H7 (cell line): ENCODE measurements at places on chromosomes 7 and 10.

DNA sequence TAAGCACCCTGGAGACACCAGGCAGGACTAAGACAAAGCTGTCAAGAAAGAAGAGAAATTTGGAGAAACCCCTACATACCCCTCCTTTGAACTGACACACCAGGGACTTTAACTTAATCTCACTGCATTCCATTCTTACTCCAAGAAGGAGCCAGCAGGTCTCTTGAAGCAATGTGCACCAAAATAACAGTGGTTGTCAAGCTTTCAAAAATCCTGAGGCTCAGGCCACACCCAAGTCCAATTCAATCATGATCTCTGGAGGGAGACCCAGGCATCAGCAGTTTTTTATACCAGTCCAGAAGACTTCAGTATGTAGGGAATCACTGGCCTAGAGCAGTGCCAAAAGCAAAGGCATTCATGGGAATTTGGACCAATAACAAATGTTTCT lies 6.8 kb downstream of the SLC25A13 start:
- no peak for DNase-seq

- peak; percentile 100 for DNase-seq
Measured at GRCh38 chr7:322111-322671, 32.2 kb downstream of the FOXL3 start.

DNA sequence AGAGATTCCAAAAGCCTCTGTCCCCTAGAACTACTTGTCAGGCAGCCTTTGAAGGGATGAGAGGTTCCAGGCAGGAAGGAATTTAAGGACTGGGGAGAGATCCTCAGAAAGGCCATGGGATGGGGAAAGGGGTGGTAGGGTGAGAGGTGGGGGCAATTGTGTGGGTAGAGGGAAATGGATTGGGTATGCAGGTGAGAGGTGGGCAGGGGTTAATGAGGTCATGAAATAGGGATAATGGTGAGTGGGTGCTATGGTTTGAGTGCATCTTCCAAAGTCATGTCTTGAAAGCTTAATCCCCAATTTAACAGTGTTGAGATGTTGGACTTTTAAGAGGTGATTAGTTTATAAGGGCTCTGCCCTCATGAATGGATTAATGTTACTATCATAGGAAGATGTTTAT lies 383.5 kb downstream of the PLXNA4 start:
- DNase-seq = no peak

DNA sequence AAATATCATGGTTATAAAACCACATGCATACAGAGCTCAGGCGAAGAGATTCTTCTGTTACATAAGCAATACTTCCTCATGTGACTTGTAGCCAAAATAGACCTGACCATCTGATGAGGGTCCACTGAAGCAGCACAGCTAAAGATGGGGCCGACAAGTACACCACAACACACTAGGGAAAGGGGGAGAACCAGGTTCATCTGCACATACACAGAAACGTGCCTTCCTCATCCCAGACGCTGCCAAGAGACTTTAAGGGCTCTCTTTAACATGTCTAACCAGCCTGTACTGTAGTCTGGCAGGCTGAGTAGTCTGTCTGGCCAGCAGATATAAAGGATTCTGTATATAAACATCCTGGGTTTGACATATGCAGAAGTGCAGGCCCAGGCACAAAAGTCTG lies 30.3 kb downstream of the ERCC6 start:
- no peak for DNase-seq

GRCh38 chr10:60073397-60073780 lies 167.0 kb upstream of the CCDC6 start:
- DNase-seq = no peak

DNA sequence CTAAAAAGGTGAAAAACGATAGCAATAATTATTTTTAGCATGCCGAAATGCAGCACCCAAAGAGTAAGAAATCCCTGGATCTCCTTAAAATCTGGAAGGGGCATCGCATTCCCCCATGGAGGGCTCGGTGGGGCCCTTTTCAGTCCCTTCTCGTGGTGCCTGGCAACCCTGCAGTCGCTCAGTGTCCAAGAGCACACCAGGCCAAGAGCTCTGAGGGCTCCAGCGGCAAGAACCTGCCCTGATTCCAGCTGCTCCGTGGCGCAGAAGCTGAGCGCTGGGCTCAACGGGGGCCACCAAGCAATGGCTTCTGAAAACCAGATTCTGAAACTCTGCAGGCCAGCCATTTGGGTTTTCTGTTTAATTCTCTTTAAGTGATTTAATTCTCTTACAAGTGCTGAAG lies 131.2 kb downstream of the PRKAG2 start:
- DNase-seq = peak; percentile 41

DNA sequence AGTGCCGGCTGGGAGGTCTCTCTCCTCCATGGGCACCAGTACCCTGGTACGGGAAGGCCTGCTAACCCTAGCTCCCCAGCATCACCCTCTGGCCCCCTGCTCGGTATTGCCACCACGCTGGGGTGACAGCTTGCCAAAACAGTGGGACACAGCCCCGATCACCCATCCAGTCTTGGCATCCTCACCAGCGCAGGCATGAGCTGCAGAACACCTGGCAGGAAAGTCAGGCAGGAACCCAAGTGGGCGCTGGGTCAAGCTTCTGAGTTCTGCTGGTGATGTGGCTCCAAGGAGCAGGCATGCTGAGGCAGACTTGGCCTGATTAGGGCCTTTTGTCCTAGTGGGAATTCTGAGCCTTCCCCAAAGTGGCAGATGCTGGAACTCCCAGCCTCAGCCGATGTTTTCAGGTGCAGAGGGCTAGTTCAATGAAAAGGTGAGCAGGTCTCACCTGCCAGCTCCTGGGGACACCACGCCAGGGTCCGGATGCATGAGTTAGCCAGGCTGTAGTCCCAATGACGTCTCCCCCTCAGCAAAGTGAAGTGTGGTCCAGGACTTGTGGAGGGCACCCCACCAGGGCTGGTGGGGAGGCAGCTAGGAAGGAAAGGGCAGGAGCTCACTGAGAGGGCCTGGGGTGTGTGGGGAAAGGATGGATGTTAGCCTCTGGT lies 8.5 kb upstream of the ZNF22 start:
- DNase-seq = no peak

DNA sequence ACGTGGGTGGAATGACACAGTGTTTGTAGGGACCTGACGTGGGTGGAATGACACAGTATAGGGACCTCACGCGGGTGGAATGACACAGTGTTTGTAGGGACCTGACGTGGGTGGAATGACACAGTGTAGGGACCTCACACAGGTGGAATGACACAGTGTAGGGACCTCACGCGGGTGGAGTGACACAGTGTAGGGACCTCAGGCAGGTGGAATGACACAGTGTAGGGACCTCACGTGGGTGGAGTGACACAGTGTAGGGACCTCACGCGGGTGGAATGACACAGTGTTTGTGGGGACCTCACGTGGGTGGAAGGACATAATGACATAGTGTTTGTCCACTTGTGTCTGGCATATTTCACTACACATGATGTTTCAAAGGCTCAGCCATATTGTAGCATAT lies 19.3 kb downstream of the PPP2R2D start:
- DNase-seq = no peak

DNA sequence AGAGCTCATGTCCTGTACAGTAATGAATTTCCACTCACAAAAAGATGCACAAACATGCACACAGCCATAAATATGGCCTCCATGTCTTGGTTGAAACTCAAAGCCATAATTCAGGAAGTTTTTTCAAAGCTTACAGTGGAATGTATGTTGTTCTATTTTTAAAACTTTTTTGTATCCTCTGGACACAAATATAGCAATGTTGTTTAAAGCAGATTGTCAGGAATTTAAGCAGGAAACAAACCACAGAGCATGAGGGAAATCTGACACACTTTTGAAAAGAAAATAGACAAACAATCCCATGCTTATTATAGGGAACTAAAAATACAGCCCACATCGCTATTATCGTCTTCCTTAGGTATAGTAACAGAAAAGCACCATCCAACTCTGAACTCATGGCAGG lies 21.5 kb downstream of the LRRN3 start:
- DNase-seq = no peak

DNA sequence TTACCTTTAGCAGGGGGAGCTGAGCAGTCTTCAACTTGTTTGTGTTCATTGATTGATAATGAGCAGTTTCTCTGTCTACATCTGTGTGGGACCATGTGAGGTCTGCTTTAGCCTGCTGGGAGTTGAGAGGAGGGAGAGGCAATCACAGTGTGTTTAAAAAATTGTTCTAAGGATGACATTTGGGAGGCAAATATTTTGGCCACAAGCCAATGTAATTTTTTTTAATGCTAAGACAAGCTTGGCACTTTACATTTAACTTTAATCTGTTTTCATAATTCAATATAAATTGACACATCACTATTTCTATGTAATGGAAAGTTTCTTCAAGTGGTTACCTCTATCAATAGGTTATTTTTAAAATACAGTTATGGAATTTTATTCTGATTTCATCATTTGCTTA lies 55.9 kb upstream of the SEMA3A start:
- DNase-seq = no peak

- no peak for DNase-seq
Measured at GRCh38 chr7:33612442-33612841, 292.9 kb upstream of the BMPER start.

DNA sequence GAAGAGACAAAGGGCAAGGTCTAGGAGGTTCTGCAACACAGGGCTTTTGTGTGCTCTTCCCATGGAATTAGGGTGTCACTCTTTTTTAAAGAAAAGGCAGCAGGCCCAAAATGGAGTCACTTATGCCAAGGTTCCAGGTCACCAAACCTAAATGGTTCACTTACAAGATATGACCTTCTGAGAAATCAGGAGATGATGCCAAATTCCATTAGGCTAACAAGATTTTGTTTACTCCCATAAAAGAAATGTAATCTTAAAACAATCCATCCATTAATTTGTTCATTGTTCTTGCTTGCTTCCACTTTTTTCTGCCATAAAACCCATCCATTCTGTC lies 158.1 kb downstream of the SNX13 start:
- DNase-seq = no peak

DNA sequence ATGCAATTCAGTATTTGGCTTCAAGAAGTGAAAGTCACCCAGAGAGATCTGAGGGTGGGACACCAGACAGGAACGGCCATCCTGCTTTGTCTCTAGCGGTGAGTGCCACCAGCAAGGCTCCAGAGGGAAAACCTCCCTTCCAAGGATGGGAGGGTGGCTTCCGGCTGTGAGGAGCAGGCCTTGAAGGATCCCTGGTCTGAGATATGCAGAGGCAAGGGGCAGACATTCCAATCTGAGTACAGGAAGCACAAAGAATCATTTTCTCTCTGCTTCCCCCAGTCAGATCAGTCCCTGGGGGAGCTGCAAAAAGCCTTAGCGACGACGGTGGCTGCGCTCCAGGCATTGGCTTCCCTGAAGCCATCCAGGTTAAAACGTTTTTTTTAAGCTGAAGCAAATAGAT lies 167.4 kb downstream of the TEX36 start:
- no peak for DNase-seq

DNA sequence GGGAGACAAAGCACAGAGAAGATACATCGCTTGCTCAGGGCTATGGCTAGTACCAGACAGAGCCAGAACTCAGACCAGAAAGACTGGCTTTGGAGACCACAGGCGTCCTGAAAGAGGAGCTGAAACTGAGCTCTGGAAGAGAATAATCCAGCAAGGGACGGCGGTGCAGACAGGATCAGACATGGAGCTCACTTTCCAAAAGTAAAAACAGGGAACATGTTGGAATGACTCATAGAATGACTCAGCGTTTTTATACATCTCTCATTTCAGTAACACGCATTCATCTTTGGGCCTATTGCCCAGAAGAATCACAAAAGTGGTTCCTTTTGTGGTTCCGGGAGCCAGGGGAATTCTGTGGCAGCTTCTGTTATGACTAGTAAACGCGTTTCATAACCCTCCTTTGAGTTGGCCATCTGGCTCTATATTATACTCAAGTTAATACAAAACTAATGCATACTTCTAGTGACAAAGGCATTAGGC lies 37.2 kb downstream of the PLEKHS1 start:
- DNase-seq = no peak

- no peak for DNase-seq
Measured at GRCh38 chr7:47366211-47366610, 215.7 kb downstream of the TNS3 start.

DNA sequence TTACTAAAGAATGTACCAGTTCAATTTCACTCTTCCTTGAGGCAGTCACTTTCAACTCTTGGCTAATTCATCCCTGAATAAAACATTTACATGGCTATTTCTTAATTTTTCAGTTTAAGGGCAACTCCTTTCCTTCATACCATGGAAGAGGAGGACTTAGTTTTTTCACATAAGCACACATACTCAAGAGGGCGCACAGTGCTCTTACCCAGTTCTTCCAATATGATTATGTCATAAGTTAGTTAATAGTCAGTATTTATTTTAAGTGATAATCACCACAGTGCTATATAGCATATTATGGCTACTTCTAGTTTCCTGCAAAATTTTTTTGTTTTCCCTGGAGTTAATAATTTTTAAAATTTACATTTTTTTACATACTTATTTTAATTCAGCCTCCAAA lies 58.6 kb downstream of the SND1 start:
- DNase-seq = no peak

DNA sequence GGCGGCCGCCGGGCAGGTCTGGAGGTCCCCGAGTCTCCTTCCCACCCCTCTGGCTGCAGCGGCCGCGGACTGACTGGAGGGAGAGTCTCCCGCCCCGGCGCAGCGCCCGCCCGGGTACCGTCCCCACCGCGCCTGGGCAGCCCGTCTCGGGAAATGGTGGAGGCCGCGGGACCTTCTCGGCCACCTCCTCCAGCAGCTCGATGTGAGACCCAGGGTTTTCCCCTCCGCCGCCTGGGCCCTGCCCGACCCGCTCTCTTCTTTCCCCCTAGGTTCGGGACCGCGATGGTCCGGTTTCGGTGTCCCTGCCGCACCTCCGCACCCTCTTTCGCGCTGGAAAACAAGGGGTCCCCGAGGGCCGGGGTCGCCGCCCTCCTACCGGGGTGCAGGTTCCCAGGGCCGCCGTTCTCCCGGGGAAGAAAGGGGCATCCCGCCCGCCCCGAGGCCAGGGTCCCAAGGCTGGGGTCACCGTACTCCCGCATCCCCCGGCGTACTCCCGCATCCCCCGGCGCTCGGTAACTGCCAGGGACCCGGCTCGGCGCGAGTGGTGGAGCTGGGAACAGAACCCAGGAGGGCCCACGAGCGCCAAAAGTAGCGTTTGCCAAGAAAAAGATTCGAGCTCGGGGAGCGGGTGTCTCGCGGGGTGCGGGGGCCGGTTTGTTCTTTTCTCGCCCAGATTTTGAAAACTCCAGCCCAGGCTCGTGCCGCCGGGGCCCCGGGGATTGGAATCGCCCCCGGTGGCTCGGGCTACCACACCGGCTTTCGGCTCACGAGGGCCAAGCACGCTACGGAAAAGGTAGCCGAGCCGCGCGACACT lies 3.4 kb downstream of the TNRC18 start:
- peak; percentile 79 for DNase-seq

GRCh38 chr7:116495736-116496135 lies 3.8 kb upstream of the CAV2 start:
- no peak for DNase-seq

DNA sequence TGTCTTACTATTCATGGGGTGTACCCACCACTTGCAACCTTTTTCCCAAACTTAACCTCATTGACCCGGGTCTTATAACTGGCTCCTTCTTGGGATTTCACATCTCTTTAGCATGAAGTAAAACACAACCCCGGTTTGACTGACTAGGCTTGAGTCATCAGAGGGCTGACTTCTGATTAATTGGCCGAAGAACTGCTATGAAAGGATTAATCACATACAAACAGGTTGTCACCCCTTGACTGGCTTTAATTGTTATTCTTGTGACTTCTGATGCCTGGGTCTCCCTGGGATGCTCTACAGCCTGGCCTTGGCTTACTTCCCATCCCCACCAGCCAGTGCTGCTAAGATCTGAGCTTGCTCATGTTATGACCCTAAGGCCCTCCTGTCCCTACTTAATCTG lies 8.8 kb upstream of the CRPPA start:
- DNase-seq = no peak
